ENCODE measurements at places on chromosomes 2 and 18.

DNA sequence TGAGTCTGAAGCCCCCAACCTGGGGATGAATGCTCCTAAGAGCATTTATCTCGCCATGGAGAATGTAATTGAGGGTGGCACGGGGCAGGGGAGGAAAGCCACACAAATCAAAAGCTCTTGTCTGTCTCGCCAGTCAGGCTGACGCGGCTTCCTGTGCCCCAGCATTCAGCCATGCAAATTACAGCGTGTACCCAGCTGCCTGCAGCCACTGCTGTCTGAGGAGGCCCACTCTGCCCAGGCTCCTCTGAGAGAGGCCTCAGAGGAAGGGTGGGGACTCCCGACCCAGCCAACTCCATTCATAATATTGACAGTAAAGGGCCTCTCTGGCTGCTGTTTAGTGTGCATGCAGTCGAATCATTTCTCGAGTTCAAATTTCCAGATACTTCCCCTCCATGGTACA, 22.0 kb downstream of the SMAD7 start:
- DNase-seq = peak; percentile 62

- DNase-seq = no peak
Observed at GRCh38 chr2:121489284-121489683, 41.4 kb upstream of the RNU4ATAC start.

DNA sequence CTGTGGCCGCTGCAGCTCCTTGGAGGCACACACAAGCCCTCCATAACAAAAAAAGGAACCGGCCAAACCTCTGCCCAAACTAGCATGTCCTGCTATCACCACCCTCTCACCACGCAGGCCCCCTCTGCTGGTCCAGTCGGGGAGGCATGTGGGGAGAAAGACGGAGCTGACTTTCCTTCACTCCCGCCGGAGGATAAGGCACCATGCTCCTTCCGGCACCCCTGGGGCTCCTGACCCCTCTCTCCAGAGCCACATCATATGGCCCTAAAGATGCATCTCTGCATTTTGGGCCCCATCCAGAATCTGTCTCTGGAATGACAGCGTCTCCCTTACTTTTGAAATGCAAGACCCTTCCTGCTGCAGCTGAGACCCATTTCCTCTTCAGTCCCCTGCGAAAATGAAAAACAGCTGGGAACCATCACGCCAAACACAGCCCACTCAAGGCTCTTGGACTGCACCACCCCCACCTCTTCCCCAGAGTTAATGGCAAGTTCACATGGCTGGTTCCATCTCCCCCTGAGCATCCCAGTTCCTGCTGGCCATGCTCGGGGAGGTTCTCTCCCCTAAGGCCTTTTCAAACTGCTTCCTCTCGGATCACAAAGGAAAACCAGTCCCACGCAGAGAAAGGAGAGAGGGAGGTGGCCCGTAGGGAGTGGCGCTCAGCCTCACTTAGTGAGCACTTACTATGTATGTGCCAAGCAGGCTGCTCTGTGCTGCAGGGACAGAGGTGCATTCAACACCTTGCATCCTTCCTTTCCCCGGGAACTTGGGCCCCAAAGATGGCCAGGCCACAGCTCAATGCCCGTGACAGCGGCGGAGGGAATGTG, 35.2 kb upstream of the MLPH start:
- no peak for DNase-seq

GRCh38 chr2:37201766-37202165, 5.5 kb downstream of the CEBPZOS start:
- DNase-seq = no peak

GRCh38 chr2:195795879-195796278, 138.9 kb downstream of the SLC39A10 start:
- DNase-seq = no peak

GRCh38 chr18:31206787-31207381, 44.2 kb upstream of the DSC1 start:
- no peak for DNase-seq

- no peak for DNase-seq
Observed at GRCh38 chr18:77049938-77050337, 82.6 kb downstream of the MBP start.

- DNase-seq = no peak
Observed at GRCh38 chr2:233360771-233361176, 6.5 kb downstream of the DGKD start.

- no peak for DNase-seq
Observed at GRCh38 chr18:75161256-75162028, 47.5 kb downstream of the PTGR3 start.

DNA sequence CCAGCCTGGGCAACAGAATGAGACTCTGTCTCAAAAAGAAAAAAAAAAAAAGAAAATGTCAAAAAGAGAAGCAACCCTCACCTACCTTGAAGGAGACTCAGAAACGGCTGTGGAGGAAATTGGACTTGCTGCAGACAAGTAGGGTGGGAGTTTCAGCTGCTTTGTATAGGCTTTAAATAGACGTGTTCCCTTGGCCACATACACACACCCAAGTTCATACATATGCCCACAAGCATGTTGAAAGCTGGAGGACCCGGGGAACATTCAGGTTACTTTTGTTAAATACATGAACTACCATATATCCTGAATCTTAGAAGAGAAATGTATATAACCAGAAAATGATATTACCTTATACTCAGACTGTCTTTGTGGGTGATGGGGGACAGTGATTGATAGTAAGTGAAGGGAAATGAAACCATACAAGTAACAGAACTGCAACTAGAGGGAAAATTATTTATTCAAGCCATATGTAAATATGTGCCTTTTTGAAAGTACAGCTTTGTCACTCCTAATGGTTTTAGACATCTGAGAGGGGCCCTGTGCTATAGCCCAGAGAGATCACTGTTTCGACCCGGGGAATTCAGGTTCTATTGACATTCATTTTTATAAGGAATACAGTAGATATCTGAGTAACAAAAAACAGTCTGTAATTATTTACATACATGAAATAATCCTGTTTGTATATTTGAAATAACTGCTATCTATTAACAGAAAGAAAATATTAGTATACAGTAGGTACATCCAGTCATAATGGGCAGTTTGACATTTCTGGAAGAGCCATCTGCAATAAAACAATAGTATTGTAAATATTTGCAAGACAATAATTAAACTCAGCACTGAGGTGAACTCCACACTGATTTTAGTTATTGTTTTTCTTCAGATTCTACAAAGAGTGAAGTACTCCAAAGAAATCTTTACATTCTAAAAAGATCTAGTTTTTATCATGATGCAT, 48.0 kb upstream of the TGIF1 start:
- no peak for DNase-seq

GRCh38 chr2:202149936-202150335, 76.9 kb downstream of the KIAA2012 start:
- no peak for DNase-seq

- DNase-seq = no peak
Observed at GRCh38 chr2:98975611-98976010, 39.6 kb upstream of the CRACDL start.

DNA sequence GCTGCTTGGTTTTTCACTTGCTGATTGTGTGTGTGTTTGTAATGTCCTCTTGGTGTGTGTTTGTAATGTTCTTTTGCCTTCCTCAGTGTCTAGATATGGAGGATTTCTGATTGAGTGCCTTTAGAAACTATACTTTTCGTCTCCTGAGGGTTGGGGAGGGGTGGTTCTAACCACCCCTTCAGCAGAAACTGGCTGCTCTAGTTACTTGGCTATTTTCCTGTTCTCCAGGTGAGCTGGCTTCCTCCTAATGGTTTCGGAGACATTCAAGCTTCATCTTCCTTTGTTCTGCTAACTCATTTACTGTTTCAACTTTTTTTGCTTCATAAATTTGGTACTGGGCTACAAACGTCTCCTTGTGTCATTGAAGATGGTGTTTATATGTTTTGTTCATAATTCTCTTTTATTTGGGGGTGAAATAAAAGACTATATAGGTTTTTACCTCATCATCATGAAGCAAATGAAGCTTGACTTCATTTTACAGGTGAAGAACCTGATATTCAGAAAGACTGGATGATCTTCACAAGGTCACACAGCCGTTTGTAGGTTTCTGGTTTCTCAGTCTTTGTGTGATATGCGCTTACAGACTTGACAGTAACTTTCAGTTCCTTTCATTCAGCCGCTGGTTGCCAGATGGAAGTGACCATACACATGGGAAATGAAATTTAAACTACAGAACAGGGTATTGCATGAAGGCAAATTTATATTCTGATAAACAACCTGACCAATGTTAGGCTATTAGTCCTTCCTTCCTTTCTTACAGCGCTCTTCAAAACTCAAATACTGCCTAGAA, 238.5 kb downstream of the GALR1 start:
- no peak for DNase-seq

DNA sequence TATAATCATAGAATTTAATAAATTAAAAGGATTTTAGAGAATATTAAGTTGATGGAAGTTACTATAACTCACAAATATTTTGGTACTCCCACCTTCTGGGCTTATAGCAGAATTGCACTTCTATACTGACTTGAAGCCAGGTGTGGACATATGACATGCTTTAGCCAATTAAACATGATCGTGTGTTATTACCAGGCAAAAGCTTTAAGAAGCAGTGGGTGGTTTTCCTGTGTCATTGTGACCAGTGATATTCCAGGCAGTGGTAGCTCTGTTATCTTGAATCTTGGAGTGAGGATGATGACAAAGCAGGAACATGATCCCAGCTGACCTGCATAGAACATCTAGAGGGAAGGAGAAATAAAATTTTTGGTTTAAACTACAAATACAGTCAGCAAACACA, 370.9 kb upstream of the ZEB2 start:
- DNase-seq = no peak

GRCh38 chr2:122031544-122032263, 276.3 kb downstream of the TSN start:
- DNase-seq = no peak

DNA sequence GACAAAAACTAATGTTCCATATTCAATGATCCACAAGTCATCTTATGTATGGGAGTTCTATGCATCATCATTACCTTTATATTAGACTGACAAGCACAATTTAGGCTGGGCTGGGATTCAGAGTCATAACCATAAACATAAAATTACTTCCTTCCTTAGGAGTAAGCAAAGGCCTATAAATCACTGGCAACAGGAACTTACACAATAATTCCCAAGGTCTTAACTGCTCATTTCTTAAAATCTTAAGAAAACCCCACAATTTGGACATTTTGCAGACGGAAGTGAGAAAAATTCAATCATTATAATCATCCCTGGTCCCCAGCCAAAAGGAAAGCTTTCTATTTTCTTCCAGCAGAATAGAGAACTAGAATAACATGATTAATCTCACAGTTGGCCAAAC, 232.3 kb downstream of the DYM start:
- no peak for DNase-seq

GRCh38 chr2:133642791-133643191, 74.5 kb upstream of the NCKAP5 start:
- DNase-seq = no peak

- DNase-seq = no peak
Observed at GRCh38 chr18:50659091-50660003, 99.5 kb downstream of the MAPK4 start.

DNA sequence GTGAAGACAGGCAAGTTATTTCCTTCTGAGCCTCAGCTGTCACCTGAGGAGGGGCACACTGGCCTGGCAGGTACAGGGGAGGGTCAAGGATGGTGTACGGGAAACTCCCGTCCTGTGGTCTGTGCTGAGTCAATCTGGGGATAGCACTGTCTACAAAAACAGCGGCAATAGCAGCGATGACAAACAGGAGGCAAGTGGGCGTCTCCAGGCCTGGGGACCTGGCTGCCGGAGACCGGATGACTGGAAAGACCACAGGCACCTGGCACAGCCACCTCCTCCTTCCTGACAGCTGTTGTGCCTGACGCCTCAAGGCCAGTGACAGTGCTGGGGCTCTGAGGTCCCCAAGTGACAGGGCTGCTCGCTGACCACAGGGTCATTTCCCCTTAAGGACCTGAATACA, 202.1 kb upstream of the HS6ST1 start:
- no peak for DNase-seq

GRCh38 chr2:102251042-102251848, 60.1 kb upstream of the IL1RL1 start:
- no peak for DNase-seq

DNA sequence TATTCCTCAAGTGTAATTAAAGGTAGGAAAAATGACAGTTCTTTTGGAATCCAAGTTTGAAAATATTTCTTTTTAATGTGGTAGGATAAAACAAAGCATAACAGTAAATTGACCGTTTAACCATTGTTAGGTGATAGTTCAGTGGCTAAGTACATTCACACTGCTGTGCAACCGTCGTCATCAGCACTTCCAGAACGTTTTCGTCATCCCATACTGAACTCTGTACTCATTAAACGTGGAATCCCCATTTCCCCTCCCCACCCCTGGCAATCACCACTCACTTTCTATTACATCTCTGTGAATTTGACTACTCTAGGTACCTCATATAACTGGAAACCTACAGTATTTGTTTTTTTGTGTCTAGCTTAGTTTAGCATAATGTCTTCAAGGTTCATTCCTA, 32.9 kb upstream of the FZD5 start:
- no peak for DNase-seq

- no peak for DNase-seq
Observed at GRCh38 chr2:121777699-121778058, 22.2 kb downstream of the TSN start.

- no peak for DNase-seq
Observed at GRCh38 chr2:133833746-133834145, 265.5 kb upstream of the NCKAP5 start.

DNA sequence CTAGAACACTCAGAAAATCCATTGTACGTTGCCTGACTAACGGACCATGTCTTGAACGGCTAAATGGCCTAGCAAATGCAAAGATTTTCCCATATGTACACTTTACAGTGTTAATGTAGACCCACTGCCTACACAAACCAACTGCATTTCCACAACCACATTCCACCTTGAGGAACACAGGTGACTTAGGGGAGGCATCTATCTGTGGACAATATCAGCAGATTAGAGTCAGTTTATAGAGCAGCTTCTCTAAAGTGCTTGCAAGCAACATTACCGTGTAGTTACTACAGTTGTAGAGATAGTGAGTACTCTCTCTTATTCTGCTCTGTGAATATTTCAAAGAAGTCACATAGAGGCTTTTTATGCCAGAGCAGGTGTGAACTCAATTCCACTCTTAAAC, 139.6 kb downstream of the TCF4 start:
- no peak for DNase-seq

DNA sequence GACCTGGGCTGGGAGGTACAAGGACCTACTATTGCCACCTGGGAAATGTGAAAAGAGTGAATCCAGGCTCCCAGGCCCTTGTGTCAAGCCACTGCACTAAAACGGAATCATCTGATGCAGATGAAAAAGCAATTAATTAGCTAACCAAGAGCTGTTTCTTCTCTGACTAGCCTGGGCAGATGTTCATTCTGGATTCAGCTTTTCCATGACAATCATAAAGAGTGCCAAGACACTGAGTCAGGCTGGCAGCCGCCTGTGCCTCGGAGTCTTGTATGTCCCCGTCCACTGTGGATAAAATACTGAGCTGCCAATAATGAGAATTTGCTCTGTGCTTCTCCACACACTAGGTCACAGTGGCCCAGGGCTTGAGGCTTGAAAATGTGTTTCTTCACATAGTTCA, 21.7 kb upstream of the LCLAT1 start:
- no peak for DNase-seq

- DNase-seq = no peak
Observed at GRCh38 chr2:198525211-198525969, 721.0 kb downstream of the PLCL1 start.

Data from caudate nucleus (tissue), 63 donors.